Ascending aorta (tissue), 2 donors: ENCODE measurements at places on chromosomes 2 and 18.

DNA sequence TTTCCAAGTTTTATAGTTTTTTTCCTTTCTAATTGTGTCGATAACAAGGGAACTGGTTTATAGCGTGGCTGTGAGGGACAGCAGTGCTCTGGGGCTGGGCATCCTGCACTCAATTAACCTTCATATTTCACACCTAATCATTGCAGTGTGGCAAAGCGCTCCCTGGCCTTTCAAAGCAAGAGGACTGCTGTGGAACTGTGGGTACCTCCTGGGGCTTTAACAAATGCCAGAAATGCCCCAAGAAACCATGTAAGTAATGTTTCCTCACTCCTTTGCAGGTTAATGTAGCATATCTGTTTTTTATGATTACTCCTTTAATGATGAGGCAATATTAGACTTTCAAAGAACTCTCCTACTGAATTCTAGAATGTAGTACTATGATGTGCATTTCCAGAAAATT lies 259.0 kb upstream of the RASGRP3 start:
- no peak for DNase-seq

DNA sequence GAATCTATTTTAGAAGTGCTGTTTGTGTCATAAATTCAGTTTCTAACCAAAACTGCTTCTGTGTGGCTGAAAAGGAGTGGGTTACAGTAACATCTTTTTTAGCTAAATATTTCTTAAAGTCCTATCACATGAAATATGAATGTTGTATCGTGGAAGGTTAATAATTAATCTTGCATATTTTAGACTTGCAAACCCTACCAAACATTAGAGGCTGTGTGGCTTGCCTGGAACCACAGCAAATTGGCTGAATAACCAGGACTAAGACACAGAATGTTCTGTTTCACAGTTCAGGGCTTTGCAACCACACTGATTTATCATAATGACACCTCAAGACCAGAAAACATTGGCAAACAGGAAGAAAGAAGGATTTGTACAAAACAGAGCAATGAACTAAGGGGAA lies 208.9 kb upstream of the CNTNAP5 start:
- no peak for DNase-seq

DNA sequence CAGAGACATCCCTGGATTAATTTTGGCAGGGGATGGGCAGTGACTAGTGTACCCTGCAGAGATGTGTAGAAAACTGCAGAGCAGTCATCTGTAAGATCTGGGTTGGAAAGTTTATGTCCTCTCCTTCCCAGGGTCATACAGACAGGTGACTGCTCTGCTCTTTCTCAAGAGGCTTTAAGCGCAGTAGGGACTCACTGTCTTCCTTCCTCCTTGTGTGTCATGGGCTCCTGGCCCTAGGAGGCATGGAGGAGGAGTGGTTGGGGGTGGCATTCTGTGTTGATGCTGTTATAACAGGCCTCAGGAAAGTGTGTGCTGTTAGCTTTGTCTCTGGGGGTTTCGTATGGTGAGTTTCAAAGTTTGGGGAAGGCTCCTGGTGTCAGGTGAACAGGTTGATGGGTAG lies 130.5 kb upstream of the MGAT5 start:
- DNase-seq = no peak

GRCh38 chr2:190093793-190094192 lies 31.3 kb upstream of the MSTN start:
- DNase-seq = no peak

- DNase-seq = no peak
These were observed 190.8 kb downstream of the SLC8A1 start for GRCh38 chr2:40261042-40261441.

- no peak for DNase-seq
These were observed 7.1 kb upstream of the NAPG start for GRCh38 chr18:10518595-10519255.
